ENCODE measurements at places on chromosomes 1 and 21.
A peak's percentile ranks its signal among the peaks of the same experiment; 100 is the strongest.

GRCh38 chr1:84122780-84123382, 21.2 kb upstream of the PRKACB start:
- peak; percentile 44 for DNase-seq

DNA sequence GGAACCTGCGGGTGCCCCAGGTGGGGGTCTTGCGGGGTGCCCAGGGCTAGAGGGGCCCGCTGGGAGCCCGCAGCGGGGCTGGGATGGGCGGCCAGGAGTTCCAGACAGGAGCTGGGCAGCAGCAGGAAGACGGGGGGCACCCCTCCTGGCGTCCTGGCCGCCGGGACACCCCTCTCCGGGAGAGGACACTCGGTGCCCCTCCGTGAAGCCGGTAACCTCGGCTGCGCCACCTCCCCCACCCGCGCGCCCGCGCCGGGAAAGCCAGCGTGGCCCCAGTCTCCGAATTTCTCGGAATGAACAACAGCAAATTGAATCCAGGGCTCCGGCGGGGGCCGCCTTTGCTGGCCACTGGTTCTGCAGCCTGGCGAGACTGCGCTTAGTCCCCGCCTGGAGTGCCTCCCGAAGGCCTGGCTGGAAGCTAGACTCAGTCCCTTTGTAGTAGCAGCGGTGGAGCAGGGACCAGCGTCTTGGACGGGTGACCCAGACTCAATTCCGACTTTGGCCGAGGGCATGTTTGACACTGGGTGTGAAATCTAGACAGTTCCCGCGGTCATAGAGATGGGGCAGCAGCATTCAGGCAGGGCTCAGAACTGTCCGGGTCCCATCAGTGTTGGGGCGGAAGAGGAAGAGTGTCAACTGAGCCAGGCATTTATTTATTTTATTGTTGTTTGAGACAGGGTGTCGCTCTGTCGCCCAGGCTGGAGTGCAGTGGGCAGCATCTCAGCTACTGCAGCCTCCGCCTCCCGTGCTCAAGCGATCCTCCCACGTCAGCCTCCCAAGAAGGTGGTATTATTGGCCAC, 773 bp downstream of the IFNGR2 start:
- peak; percentile 43 for DNase-seq

- no peak for DNase-seq
Observed at GRCh38 chr1:66352792-66353191, 181.2 kb upstream of the SGIP1 start.

- DNase-seq, result no peak
Observed at GRCh38 chr21:27772816-27773215, 805.9 kb upstream of the ADAMTS5 start.

- no peak for DNase-seq
Observed at GRCh38 chr21:33761441-33762036, 119.2 kb downstream of the ITSN1 start.

DNA sequence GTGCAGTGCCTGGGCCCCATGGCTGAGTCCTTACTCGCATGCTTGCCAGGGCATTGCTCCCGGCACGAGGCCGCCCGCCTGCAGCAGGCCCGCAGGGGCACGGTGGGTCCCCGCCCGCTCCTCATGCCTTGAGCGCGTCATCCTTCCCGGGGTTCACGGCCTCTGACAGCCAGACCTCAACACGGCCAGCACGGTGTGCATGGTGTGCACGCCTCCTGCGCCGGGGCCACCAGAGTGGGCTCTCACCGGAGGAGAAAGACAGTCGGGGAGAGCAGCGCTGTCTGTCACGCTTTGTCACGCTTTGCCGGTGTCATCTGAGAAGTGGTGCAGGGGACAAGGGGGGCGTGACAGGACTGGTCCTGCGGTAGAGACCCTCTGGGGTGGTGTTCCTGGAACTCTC, 11.9 kb upstream of the COL18A1 start:
- no peak for DNase-seq

GRCh38 chr1:24203404-24203803, 16.3 kb upstream of the IFNLR1 start:
- no peak for DNase-seq

- DNase-seq, result no peak
Observed at GRCh38 chr1:197184190-197184589, 37.7 kb upstream of the ASPM start.

DNA sequence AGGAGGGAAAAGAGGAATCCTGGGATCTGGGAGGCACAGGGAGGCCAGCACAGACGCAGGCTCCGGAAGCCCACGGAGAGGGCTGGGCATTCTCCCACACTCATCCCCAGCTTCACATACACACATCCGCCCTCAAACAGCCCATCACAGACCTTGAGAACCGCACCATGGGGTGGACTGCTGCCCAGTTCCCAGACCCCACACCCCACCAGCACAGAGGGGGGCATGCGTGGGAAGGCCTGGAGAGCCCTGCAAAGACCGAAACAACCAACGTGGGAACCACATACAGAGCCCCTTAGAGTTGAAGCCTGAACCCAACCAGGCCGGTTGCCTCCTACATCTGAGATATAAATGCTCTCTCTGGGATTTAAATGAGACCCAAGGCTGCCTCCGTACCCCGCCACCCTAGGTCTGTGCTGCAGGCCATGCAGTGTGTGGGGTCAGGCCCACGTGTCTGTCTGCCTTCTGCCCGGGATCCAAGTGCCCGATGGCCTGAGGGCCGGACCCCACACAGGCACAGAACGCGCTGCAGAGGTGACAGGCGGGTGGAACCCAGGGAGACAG, 126.2 kb upstream of the COL6A1 start:
- no peak for DNase-seq

- no peak for DNase-seq
Observed at GRCh38 chr1:153526132-153526543, 9.7 kb downstream of the S100A6 start.

- DNase-seq, result no peak
Observed at GRCh38 chr1:188668083-188668482, 1809.6 kb downstream of the BRINP3 start.

DNA sequence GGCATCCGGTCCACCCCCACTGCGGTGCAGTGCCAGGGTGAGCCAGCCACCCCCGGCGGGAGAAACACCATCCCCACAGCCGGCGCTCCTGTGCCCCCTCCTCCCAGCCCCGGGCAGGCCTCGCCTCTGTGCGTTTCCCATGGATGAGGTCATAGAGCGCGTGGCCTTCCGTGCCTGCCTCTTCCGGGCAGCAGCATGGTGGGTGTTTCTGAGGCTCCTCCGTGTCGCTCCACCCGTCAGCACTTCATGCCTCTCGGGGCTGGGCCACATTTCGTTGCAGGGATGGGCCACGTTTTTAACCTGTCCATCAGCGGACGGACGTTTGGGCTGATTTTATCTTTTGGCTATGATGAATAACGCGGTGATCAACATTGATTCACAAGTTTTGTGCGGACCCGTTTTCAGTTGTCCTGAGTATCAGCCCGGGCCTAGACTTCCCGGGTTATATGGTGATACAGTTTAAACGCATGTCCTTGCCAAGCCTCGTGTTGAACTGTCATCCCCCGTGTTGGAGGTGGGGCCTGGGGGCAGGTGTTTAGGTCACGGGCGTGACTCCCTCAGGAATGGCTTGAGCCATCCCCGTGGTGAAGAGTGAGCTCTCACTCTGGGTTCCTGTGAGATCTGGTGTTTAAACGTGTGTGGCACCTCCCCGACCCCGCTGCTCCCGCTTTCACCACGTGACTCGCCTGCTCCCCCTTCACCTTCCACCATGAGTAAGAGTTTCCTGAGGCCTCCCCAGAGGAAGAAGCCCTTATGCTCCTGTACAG, 64.8 kb downstream of the SLX9 start:
- peak; percentile 53 for DNase-seq

GRCh38 chr1:239816081-239816782, 275.5 kb upstream of the FMN2 start:
- no peak for DNase-seq

DNA sequence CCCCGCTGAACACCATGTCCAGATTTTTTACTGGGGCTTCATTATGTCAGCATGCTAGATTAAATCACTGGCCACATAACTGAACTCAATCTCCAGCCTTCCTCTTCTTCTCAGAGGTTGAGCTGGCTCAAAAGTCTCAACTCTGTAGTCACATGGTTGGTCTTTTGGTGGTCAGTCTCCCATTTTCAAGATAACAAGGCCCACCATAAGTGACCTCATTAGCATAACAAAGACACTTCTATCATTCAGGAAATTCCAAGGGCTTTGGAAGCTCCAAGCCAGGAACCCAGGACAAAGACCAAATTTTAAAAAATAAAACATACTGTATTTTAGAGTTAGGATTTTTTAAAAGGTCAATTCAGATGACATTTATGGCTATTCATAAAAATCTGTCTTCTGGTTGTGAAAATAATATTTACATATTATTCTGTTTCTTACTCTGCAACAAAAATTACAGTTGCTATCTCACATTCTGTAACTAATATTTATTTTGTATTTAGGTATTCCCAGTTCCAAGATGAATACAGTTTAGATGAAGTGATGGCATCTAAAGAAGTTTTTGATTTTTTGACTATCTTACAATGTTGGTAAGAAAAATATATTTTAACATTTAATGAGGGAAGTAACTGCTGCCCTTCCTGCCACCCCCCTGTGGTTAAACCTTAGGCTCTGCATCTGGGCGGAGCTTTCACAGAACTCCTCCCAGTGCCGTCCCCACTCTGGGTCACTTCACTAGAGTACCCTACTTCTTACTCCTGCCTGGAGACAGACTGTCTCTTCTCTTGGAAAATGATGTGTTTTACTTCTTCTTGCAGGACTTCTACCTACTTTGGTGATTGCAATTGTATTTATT, 49.3 kb downstream of the SCP2 start:
- no peak for DNase-seq

DNA sequence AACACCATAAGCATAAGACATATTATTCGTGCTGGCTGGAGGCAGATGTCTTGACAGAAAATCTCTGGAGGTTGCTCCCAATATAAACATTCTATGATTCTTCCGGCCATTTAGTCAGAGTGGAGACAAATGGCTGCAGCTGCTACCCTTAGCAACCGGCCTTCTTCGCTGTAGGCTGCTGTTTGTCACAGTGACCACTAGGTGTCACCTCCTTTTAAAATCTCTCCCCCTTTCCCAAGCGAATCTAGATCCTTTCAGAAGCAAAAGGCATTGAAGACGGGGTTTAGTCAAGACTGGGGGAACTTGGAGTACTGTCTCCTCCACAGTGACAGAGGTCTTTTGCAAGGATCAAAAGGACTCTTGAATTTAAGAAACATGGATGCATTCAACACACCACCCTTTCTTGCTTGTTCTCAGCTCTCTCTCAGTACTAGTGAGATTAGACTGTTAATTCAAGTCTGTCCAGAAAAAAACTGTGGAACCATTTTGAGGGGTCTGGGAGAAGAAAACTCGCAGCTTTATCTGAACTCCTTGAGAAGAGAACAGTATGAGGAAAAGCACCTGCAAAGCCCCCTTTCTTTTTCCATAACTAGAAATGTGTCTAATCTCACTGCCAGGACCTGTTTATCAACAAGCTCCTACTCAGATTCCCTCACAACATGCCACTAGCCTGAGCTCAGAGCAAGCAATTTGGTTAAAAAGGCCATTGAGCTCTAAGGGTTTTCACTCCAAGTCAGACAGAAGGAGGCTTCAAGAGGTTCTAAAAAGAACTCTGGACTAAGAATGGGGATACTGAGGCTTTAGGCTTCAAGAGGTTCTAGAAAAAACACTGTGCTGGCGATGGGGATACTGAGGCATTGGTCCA, 408.3 kb upstream of the PLXNA2 start:
- DNase-seq, result peak; percentile 10

DNA sequence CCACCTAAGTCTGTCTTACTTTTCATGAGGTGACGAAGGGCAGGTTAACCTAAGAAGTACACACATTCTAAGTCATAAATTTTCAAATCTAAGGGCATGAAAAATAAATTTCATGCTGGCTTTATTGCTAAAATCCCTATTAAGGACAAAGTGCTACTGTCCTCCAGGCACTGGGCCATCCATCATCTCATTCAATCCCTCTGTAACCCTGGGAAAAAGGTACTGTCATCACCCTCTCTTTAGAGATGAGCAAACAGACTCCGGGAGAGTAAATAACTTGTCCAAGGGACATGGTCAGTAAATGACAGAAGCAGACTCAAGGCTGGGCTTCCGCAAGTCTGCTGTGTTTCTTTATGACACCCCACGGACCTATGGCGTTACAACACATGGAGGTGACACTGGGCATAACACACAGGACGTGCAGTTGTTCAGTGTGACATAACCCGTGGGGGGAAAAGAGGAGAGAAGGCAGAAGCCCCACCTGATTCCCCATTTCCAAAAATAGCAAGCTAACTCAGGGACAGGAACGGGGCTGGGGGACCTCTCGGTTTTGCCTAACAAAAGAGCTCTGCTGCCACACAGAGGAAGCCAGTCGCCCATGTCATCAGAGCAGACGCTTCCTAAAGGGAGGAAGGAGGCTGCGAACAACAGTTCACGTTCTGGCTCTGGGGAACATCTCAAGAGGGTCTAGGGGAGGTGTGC, 12.5 kb upstream of the SRM start:
- no peak for DNase-seq

GRCh38 chr1:162725301-162725837, 65.1 kb upstream of the HSD17B7 start:
- no peak for DNase-seq

DNA sequence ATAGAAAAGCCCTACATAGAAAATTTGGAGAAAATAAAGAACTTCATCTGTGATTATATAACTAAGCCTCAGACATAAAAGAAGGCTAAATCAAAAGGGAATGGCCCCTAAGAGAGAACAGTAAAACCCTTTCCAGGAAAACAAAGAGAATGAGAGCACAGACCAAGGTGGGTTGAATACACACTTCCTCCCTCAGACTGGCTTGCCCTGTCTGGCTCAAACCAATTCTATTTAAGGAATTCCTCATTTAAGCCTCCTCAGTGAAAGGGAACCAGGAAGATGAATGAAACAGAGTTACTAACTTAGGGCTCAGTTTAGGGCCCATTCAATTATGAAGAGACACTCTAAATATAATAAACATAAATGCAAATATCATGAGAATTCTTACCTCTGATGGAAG, 10.6 kb upstream of the SYT14 start:
- no peak for DNase-seq

DNA sequence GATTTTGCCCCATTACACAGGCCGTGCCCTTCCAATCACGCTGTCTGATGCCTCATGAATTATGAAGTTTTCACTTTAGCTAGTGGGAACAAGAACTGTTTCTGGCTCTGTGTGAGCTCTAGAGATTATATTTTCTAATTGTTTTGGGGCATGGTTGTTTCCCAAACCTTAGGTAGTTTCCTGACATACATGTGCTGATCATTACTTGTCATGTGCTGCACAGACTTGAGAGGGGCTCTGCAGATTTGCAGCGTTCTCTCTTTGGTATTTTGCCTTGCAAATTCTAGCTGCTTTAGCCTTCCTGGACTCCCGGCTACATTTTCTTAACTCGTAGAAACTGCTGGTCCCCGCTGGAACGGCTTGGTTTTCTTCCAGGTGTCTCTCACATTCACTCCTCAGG, 142.1 kb upstream of the IVNS1ABP start:
- DNase-seq, result no peak
